NCI-H526 (cell line): ENCODE measurements at places on chromosomes 1 and 21.
A peak's percentile ranks its signal among the peaks of the same experiment; 100 is the strongest.

GRCh38 chr1:6330410-6330911, 63.1 kb downstream of the ACOT7 start:
- DNase-seq = no peak

GRCh38 chr1:21770201-21770600, 12.7 kb downstream of the USP48 start:
- DNase-seq = no peak

DNA sequence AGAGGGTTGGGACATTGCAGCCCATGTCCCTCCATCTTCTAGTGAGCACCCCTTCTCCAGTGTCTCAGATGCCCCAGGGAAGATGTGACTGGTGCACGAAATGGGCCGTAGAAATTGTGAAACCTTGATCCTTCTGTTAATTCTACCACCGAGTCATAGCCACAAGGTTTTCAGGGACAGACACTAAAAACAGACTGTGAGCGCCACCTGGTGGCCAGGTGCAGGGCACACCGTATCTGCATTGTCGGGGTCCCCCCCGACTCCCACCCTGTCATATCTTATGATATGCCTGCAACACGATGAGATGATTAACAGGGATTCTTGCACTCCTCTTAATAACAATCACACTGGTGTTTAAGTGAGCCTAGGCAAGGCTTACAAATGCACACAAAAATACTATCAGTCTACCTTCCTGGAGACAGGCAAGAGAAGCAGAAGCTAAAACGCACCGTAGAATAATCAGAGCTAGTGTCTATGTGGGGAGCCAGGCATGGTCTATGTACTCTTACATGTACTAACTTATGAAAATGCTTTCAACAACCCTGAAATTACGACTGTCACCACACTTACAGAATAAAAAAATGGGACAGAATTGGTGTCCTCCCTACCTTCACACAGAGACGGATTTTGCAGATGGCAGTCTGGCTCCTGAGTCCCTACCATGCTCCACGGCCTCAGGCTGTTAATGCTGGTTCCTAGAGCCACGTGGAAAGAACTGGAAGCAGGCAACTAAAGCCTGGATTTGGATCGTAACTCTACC, 57.9 kb downstream of the FHAD1 start:
- DNase-seq = peak; percentile 79

DNA sequence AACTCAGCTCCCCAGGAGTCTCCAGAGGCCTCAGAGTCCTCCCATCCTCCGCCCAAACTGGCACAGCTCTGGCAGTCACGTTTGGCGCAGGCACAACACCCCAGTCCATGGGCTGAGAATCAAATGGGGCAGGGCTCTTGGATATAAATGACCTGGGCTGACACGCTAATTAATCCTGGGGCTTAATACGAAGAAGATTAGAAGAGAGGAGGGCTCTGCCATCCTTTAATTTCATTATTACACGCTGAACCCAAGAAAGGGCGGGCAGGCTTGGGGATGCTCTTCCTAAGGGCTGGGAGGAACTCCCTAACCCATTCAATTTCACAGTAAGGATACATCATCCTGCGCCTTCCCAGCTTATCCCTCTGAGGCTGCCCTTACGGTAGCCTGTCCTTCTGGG, 2.4 kb downstream of the GRIK3 start:
- peak; percentile 16 for DNase-seq

DNA sequence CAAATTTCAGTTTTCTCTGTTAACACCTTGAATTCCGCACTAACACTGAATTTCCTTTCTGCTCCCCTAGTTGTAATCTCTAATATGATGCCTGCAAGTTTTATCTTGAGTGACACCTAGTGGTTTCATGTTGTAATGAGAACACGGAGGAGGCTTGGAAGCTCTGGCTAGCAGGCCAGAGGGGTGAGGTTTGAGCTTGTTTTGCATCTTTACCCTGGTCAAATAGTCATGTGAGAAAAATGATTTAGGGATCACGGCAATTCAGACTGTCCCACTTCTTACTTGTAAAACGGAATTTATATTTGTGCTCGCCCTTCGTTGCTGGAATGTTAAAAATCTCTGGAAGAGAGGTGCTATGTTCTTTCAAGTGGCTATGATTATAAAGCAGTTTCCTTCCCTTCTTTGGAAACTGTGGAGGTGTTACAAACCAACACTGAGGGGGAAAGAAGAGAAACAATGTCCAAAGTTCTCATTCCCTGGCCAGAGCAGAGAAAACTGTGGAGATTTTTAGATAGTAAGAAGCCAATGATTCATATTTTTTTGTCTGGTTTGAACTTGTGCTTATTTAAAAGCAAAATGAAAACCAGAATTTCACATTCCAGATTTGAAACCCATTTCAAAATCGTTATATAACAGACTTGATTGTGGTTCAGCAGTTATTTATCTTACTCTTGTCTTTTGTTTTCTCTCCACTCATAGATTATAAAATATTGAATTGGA, 5.3 kb upstream of the MROH9 start:
- peak; percentile 90 for DNase-seq
